ENCODE measurements at places on chromosomes 16 and 17. TPM values are rescaled to one million over a fixed set of nuclear protein-coding genes. Genes with fewer than 3 reads are reported as not detected.

The TEKT1 gene
- total RNA-seq: not detected

The DNASE1L2 gene
- 0.15 TPM for total RNA-seq

The YBX2 gene
- 0.29 TPM for total RNA-seq

The TNS4 gene
- total RNA-seq: under 0.01 TPM

The AATK gene
- 0.66 TPM for total RNA-seq

The KRT36 gene
- not detected for total RNA-seq

The CDRT4 gene
- total RNA-seq: 1.8 TPM

The RAB37 gene
- 0.83 TPM for total RNA-seq

The OR2C1 gene
- not detected for total RNA-seq

The PRSS36 gene
- 0.29 TPM for total RNA-seq

The AOC3 gene
- 1.5 TPM for total RNA-seq

The KCNG4 gene
- not detected for total RNA-seq

The CASKIN1 gene
- total RNA-seq: 2.0 TPM

The SULT1A4 gene
- total RNA-seq: 4.9 TPM

The ST6GALNAC2 gene
- total RNA-seq: 0.73 TPM

The SPATA32 gene
- not detected for total RNA-seq

The STRADA gene
- total RNA-seq: 28.2 TPM

The ASPHD1 gene
- 6.5 TPM for total RNA-seq

The CAPN15 gene
- 33.5 TPM for total RNA-seq

The FA2H gene
- not detected for total RNA-seq

The KRT20 gene
- total RNA-seq: not detected

The FBXW10B gene
- 0.15 TPM for total RNA-seq

The EVI2B gene
- total RNA-seq: not detected

The XPO6 gene
- 106 TPM for total RNA-seq

The MINK1 gene
- total RNA-seq: 40.6 TPM

The TUBG2 gene
- total RNA-seq: 12.2 TPM

The MT1F gene
- total RNA-seq: 0.17 TPM

The GPR179 gene
- total RNA-seq: 0.17 TPM

The TBC1D3K gene
- not detected for total RNA-seq

The MGAT5B gene
- total RNA-seq: 0.17 TPM

The HOXB4 gene
- 5.8 TPM for total RNA-seq

The CDH13 gene
- total RNA-seq: 11.6 TPM
